Omental fat pad (tissue), 4 donors: ENCODE measurements at places on chromosomes 5 and 9.

GRCh38 chr5:138955671-138956295 lies 80.6 kb upstream of the LRRTM2 start:
- DNase-seq = no peak

GRCh38 chr5:99000876-99001275 lies 72.1 kb upstream of the CHD1 start:
- DNase-seq = no peak

- no peak for DNase-seq
Observed at GRCh38 chr5:155897761-155898160, 429.2 kb upstream of the SGCD start.

DNA sequence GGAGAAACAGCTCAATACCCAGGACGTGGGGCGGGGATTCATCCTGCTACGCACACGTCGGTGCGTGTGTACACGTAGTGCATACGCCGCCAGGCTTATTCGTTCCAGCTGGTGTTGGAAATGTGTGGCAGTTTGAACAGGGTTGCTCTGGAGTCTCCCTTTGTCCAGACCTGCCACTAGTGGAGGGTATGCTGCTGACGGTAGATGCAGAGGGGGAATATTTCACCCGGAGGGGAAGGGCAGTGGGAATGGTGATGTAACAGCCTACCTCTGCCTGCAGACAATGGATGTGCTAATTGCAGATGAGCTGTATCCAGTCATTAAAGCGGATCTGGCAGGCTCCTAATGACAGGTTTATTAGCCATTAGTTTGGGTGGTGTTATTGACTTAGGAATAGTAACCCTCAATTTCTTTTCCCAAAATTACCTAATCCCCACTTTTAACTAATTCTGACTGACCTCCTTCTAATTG lies 142.7 kb downstream of the PAX5 start:
- no peak for DNase-seq

- DNase-seq = no peak
Observed at GRCh38 chr9:133822430-133823065, 84.4 kb upstream of the SARDH start.
